ENCODE measurements at places on chromosomes 7 and 10.

DNA sequence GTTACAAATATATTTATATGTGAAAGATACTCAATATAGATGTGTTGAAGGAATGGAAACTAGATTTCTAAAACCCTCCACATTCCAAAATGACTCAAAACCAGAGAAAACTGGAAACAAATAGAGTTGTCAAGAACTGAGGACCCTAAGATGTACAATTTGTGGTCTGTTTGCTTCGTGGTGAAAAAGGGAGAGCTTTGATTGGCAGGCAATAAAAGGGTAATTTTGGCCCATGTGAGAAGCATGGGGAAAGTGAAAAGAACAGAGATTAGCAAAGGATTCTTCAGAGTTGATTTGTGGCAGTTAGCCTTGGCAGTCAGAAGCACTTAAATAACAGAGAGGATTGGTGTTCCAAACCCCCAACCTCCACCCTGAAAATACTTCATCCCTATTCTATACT lies 37.1 kb upstream of the DKK1 start:
- peak; percentile 80 for DNase-seq

DNA sequence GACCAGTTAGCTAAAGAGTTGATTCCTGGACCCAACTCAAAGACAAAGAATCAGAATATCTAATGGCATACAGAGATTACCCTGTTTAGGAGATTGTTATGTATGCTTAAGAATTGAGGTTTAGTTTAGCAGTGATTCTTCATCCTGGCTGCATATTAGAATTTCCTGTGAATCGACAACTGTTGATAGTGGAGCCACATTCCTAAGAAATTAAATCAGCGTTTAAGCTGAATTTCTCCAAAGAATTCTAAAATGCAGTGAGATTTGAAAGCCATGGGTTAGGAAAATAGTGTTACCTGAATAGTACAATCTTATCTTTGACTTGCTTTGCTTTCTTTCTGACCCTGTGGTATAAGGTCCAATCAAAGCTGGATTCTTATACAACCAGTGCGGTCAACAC lies 16.4 kb upstream of the FERD3L start:
- no peak for DNase-seq

DNA sequence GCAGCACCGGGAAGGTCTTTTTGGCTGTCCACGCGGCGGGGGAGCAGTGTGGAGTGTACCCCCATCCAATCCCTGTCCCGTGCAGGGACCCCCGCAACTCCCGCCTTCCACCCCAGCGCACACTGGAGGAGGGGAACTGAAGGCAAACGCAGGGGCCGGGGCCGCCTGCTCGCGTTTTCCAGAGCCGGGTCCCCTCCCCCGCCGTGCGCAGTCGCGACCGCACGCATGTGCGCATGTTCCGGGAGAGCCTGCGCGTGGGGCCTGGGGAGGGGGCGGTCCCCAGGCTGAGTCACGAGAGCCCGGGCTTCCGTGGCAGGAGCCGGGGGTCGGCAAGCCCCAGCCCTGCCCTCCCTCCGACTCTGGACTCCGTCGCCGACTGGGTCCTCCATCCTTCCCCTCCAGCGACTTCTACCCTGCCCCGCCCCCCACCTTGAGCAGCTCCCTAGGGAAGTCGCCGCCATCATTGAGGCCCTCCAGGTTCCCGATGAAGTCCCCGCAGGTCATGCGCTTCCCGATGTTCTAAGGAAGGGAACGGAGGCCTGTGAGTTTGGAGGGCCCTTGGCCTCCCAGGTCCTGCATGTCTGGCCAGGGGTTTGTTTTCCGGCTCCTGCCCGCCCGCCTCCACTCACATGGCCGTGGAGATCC lies 8.0 kb downstream of the PSD start:
- DNase-seq = no peak

GRCh38 chr7:101985057-101985902 lies 167.9 kb downstream of the CUX1 start:
- DNase-seq = no peak

DNA sequence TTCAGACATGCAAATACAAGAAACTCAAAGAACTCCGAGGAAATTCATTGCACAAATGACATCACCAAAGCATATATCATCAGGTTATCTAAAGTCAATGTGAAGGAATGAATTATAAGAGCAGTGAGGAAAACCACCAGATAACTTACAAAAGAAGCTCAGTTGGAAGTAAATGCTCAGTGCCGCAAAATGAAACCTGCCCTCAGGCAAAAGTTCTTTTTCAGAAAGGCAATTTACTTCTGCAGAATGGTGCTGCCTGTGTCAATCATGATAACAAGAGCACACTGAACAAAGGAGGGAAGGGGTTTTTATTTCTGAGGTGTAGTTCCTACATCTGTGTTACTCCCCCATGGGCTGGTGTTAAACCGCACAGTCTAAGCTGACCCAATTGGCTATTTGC lies 550.6 kb upstream of the SEMA3D start:
- DNase-seq = peak; percentile 24

DNA sequence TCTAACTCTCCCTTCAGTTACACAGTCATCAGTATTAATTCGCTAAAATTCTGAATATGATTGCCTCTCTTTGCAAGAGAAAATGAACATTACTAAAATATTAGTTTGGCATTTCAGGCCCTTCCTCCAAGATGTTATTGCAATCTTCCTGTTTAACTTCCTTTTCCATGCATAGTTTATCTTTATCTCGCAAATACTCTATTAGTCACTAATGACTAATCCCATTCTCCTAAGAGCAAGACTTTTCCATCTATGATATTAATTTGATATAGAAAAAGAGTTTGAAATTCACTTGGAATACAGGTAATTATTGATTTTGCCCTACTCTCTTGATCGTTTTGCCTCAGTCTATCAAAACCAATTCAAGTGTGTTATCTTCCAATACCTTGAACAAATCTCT lies 41.8 kb upstream of the SEMA3A start:
- no peak for DNase-seq

DNA sequence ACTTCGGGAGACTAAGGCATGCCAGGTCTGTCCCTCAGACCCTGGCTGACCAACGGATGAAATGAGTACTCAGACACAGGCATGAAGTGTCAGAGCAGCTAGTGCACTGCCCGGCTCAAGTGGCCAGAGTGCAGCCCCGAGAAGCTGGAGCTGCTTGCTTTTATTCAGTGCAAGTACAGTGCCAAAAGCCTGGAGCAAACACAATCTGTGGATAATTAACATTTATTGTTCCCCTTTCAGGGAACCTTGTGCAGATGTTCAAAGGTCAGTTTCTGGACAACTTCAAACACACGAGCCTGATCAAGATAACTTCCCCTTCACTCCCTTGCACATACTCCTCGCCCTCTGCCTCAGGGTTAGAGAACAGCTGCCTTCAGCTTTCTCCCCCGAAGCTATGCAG lies 7.9 kb upstream of the ATE1 start:
- DNase-seq = no peak

GRCh38 chr10:104819731-104820130 lies 178.6 kb downstream of the SORCS3 start:
- no peak for DNase-seq

- DNase-seq = peak; percentile 79
Observed at GRCh38 chr10:130109796-130110245, 809 bp downstream of the C10orf143 start.

GRCh38 chr10:114103284-114103683 lies 59.6 kb downstream of the ADRB1 start:
- peak; percentile 35 for DNase-seq

- no peak for DNase-seq
Observed at GRCh38 chr7:132251327-132251659, 325.0 kb downstream of the PLXNA4 start.

DNA sequence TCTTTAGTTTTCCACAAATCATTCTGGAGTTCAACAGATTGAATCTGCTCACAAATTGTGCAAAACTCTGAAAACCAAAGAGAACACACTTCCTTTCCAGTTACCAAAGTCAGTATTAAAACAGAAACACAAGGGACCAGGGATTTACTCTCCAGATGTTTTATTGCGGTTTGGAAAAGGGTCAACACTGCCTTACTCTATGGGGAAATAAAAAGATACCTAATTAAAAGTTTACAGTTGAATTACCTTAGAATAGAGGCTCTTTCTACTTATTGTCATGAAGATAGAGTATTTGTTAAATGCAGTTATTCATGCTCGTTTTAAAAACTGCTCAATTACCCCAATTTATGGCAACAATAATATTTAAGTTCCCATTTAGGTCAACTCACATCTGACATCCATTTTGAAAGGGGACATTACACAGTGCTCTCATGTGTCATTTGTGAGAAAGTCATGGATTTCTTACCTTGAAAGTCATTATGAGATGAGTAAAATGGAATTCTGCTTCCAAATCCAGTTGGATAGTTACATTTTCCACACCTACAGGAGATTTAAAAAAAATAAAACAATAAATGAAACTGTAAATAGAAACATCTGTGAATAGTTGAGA lies 8.4 kb downstream of the LAMB1 start:
- no peak for DNase-seq

- no peak for DNase-seq
Observed at GRCh38 chr7:120274482-120274881, 1.5 kb downstream of the KCND2 start.

- DNase-seq = no peak
Observed at GRCh38 chr7:100465299-100465698, 1.2 kb upstream of the SPACDR start.

DNA sequence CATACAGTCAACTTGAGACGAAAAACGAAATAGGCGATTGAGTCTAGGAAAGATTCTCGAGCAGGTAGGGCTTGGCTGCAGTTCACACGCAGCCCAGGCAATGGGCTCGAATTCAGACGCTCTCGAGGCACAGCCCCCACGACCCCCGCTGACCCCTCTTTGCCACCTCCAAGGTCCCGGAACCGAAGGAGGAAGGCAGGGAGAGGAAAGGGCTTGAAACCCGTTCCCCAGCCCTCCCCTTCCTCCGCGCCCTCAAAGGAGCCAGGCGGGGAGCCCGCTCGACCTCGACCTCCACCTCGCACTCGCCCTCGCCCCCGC lies 441 bp downstream of the CCDC186 start:
- DNase-seq = no peak

DNA sequence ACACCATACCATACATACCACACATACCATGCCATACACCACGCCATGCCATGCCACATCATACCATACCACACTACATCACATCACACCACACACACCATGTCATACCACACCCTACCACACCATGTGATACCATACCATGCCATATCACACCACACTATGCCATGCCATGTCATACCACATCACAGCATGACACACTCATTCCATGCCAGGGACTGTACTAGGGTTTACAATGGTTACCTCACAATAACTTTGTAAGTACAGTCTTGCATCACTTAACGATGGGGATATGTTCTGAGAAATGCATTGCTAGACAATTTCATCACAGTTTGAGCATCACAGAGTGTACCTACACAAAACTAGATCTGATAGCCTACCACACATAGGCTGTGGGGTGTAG lies 14.5 kb downstream of the PYROXD2 start:
- no peak for DNase-seq
